ENCODE measurements at places on chromosomes 4 and X.

- no peak for DNase-seq
Measured at GRCh38 chr4:183532821-183533220, 28.0 kb downstream of the ING2 start.

GRCh38 chr4:113316879-113317278 lies 267.4 kb downstream of the ANK2 start:
- DNase-seq = peak; percentile 68

- DNase-seq = peak; percentile 79
Measured at GRCh38 chr4:88610771-88611170, 18.5 kb downstream of the HERC3 start.

- DNase-seq = peak; percentile 28
Measured at GRCh38 chrX:21959362-21960051, 19.0 kb downstream of the SMS start.

DNA sequence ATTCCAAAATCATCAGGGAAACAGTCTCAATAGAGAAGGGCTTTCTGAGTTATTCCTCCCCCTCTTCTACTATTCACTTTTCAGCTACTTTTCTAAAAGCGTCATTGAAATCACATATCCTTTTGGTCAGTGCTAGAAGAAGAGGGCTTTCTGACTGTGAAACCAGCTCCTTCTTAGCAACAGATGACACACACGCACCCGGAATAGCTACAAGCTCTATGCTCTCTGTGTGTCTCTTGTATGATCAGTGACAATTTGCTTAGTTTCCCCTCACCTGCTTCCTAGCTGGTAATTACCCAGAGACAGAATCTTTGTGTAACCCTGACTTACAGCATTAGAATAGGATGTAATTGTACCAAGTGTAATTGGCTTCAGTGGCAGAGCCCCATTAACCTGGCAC lies 268.1 kb upstream of the SLITRK2 start:
- no peak for DNase-seq

GRCh38 chrX:69138512-69138911 lies 26.7 kb downstream of the PJA1 start:
- no peak for DNase-seq

- no peak for DNase-seq
Measured at GRCh38 chrX:30615229-30615628, 37.7 kb upstream of the TASL start.

DNA sequence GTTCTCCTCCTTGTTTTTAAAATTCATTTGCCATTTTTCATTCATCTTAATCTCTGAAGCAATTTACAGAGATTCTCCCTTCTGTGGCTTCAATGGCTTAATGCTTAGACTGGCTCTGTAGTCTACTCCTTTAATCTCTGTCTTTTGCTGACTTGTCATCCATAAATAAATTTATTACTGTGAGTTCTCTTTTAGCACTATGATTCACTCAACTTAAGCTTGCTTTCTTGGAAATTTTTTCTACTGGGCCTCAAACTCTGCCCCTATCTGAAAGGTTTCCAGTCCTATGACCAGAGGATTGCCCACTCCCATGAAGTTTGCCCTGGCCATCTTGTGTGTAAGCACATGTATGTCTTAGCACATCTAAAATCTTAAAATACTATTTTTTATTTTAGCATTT lies 251.1 kb downstream of the DCLK2 start:
- no peak for DNase-seq

- DNase-seq = no peak
Measured at GRCh38 chr4:134906404-134907023, 704.9 kb upstream of the PABPC4L start.

DNA sequence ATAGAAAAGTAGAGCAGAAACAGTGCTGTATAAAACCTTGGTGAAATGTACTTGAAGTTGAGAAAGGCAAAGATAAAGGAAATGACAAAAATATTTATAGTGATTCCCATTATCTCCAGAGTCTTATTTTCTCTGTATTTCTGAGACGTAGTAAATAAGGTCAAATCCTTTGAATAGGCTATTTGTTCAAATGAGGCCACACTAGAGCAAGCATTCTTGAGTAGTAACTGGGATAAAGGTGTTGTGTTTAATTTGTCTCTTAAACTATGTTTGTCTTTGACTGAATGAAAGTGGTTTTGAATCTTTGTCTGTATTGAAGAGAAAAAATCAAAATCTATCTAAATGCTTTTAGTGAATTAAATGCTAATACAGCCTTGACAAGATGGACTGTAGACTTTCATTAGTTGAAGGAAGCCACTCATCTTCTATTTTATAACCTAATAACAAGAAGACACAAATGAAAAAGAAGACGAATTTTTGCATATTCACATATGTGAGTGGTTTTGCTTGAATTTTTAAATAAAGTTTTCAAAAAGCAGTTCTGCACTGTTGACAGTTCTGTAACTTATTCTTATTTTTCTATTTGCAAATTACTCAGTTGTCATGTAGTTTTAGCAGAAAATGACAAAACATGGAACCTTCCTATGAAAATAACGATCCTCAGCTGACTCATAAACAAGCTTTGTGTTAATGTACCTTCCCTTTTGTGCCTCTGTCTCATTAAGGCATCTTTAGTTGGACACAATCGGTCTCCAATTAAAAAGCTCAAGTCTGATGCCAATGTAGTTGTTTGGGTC lies 94.8 kb upstream of the PCDH18 start:
- no peak for DNase-seq

GRCh38 chrX:2967998-2968909 lies 38.1 kb upstream of the ARSH start:
- DNase-seq = peak; percentile 1

DNA sequence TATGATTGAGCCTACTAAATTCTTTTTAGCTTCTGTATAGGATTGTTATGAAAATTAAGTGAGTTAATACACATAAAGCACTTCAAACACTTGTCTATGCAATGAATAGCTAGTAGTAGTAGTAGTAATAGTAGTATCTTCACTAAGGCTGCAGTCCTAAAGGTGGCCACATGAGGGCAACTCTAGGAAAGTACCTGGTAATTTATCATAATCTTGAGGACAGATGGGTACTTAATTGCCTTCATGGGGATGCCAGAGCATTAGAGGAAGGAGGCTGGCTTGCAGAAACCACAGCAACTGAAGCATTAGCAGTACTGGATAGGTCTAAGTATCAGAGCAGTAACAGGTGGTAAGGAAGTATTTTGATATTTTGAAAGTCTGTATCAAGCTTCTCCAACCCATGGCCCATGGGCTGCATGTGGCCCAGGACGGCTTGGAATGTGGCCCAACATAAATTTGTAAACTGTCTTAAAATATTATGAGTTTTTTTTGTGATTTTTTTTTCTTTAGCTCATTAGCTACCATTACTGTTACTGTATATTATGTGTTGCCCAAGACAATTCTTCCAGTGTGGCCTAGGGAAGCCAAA lies 17.3 kb downstream of the NIPAL1 start:
- DNase-seq = no peak

- no peak for DNase-seq
Measured at GRCh38 chr4:42428036-42428435, 30.7 kb downstream of the SHISA3 start.

GRCh38 chr4:74118600-74119338 lies 19.8 kb upstream of the CXCL2 start:
- no peak for DNase-seq

DNA sequence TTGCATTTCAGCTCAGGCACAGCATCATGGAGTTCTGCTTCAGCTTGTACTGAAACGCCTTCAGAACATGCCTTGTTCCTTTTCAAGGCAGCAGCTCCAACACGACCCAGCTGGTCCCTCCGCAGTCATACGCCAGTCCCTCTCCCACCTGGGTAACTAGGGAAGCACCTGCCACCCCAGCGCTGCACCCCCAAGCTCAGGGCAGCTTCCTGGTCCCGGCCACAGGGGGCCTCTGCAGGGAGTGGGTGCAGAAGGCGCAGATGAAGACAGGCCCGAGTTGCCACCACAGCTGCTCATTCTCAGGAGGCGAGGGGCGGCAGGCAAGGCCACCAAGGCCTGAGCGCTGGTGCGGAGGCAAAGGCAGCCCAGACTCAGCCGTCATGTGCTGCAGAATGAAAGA lies 21.8 kb downstream of the WDR1 start:
- no peak for DNase-seq

All from cerebellum (tissue), 4 donors.